D721Med (cell line): ENCODE measurements at places on chromosomes 7 and 10.

DNA sequence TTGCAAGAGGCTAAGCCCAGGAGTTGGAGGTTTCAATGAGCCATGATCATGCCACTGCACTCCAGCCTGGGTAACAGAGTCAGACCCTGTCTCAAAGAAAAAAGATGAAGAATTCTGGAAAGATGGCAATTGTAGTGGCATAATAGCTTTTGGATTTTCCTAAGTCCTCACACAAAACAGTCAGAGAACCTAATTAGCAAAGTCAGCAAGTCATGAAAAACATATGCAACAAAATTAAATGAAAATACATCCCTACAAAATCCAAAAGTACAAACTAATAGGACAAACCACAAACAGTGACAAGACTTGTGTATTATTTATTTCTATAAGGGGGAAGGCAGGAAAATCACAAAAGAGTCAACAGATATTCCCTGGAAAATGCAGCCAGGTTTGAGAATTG lies 362.3 kb upstream of the PLXDC2 start:
- no peak for DNase-seq

DNA sequence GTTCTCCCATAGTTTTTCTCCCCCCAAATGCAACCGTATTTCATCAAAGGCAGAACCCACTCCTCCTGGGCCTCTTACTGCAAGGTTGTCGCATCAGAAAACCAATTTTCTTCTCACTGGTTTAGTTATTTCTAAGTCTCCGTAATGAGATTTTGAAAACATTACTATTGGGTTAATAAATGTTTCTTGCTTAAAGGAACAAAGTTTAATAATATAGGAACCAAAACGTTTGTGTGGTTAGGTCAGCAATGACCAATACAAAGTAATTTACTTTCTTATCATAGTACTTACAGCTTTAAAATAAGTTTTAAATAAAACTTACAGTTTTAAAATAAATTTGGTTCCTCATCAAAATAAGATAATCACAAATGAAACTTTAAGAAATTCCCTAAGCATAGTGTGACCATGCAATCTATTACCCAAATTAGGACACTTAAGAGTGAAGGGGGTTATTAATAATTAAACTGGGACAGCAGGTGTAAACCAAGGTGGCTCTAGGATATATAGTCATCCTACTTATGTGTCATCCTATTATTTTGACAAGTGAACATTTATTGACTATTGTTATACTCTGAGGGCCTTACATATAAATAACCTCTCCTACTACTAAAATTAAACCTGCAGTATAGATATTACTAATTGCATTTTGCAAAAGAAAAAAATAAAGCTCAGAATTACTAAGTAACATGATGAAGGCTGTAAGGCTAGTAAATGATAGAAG lies 415.4 kb upstream of the LRRN3 start:
- no peak for DNase-seq

DNA sequence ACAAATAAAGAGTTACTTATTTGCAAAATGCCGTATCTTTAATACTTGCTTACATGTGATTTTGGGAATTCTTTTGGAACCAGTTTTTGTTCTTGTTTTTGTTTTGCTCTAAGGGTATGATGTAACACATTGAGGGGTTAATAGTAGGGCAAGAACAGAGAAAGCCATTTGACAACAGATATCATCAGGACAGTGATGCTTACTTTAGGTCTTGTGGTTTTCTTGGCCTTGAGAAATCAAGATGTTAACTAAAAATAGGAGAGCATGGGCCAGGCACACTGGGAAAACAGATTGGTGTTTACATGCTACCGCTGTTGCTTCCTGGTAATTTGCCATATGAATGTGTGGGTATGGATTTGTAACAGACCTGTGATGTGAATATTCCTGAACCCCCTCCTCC lies 3.7 kb downstream of the SAMD8 start:
- no peak for DNase-seq

- DNase-seq: no peak
Observed at GRCh38 chr7:128210590-128211570, 30.2 kb upstream of the LEP start.

DNA sequence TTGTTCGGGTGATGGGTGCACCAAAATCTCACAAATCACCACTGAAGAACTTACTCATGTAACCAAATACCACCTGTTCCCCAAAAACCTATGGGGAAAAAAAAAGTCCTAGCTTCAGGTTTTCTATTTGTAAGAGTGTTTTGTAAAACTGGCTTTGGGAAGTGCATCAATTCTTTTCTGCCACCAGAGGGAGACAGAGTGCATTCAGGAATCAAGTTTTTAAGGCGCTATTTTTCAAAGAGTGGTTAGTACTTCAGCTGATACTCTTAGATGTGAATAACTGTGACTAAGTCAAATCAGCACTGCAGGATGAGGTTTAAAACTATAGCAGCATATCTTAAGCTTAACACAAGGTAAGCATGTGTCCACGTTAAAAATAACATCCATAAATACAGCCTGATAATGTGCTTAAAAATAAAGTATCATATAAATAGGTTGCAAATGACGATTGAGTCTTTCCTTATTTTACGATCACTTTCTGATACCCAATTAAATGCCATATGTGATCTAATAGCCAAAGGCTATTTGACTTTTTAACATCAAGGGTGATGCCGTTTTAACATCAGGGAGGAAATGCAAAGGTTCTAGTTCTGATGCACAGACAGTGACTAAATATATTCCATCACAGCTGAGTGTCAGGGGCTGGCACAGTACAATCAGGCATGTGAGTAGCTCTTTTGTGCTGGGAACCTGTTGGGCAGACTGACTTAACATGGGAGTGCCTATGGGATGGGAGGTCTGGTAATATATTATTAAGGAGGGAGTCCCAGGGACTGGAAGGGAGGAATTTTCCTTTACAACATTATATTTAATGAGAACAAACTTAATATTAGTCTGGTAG lies 10.6 kb upstream of the LYZL2 start:
- peak; percentile 19 for DNase-seq

- DNase-seq: no peak
Observed at GRCh38 chr10:95469251-95469650, 91.9 kb downstream of the SORBS1 start.

DNA sequence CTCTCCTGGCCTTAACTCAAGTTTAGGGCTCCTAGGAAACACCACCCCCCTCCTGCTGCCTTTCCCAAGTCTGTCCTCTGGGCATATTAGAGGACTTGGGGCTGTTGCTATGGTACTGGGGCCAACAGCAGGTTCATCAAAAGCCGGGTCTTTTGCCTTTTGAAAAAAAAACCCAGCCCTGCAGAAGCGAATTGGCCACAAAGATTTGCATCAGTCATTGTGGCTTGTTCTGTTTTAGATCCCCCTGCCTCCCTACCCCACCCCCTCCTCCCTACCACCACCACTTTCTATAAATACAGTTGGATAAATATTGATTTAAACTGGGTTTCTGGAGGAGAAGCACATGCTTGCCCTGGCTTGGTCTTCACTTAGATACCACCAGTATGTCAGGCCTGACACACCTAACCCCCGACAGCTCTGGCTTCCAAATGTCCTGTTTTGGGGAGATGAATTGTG lies 7.0 kb downstream of the MXI1 start:
- DNase-seq: no peak
